ENCODE measurements at places on chromosomes 5 and 9. TPM values are rescaled to one million over a fixed set of nuclear protein-coding genes. Genes with fewer than 3 reads are reported as not detected.

PIP5K1B gene
- 9.1 TPM for total RNA-seq

C5orf34 gene
- total RNA-seq: 5.9 TPM

- no peak for DNase-seq
Measured at GRCh38 chr5:51202161-51202560, 181.1 kb upstream of the ISL1 start.

GRCh38 chr5:137329586-137330296 is 169.4 kb downstream of the SPOCK1 start:
- no peak for DNase-seq

DNA sequence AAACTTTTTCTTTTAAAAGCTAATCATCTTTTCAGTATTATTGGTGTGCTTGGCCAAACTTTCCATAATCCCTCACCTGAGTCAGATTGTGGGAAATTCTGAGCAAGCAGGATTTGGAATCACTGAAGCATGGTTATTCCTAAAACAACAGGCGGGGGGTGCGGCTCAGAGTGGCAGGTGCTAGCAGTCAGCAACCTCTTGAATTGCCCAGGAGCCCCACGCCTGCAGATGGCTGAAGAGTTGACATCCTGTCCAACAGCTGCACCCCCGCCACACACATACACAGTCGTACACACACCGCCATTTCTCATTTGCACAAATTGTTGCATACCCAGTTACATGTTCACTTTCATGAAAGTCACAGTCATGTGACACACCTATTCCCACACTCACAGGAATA is 96.6 kb downstream of the LHX2 start:
- no peak for DNase-seq

- DNase-seq: no peak
Measured at GRCh38 chr9:134985451-134985850, 67.7 kb upstream of the FCN1 start.
